Naive thymus-derived CD4-positive, alpha-beta T cell (primary cell): ENCODE measurements at places on chromosomes 5 and 9. TPM values are rescaled to one million over a fixed set of nuclear protein-coding genes. Genes with fewer than 3 reads are reported as not detected.

Gene STKLD1
- 1.5 TPM for total RNA-seq

Gene GFI1B
- 0.21 TPM for total RNA-seq

Gene LRRC14B
- total RNA-seq, result not detected

Gene FSTL4
- total RNA-seq, result not detected

Gene HTR4
- not detected for total RNA-seq

- H3K27me3 ChIP-seq, result no peaks in the 10 kb centered on the region
- H3K4me1 ChIP-seq, result no peaks in the 10 kb centered on the region
- H3K27ac ChIP-seq, result no peak overlapping the region
- H3K36me3 ChIP-seq, result no peaks in the 10 kb centered on the region
- DNase-seq, result no peak
Observed at GRCh38 chr9:61665330-61665751, 475.5 kb downstream of the SPATA31A7 start.

DNA sequence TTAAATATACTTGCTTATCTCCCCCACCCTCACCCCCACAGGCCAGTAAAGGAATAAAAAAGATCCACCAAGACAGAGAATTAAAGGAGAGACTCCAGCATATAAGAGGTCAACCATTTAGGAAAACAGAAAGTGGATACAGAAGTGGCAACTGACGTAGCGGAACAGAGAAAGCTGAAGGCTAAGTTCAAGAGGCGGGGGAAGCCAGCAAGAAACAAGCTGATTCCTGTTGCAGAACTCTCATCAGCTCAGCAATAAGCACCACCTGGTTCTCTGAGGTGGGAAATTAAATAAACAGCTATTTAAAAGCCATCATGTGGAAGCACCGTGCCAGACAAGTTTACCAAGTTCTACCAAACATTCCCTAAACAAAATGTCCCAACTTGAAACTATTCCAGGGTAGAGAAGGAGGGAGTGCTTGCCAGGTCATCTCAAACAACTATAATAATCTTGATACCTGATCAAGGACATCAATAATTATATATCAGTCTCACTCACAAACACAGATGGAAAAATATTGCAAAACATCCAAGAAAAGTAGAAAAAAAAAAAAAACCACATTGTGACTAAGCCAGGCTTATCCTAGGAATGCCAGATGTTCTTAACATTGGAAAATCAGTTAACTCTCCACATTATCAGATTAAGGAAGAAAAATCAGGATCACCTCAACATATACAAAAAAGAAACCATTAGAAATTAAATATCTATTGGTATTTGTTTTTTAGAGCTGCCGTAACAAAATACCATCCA lies 7.3 kb upstream of the ARL15 start:
- DNase-seq, result no peak
- no peaks in the 10 kb centered on the region for H3K36me3 ChIP-seq
- H3K4me1 ChIP-seq, result no peaks in the 10 kb centered on the region
- no peak overlapping the region for H3K4me3 ChIP-seq
- no peaks in the 10 kb centered on the region for H3K27me3 ChIP-seq

DNA sequence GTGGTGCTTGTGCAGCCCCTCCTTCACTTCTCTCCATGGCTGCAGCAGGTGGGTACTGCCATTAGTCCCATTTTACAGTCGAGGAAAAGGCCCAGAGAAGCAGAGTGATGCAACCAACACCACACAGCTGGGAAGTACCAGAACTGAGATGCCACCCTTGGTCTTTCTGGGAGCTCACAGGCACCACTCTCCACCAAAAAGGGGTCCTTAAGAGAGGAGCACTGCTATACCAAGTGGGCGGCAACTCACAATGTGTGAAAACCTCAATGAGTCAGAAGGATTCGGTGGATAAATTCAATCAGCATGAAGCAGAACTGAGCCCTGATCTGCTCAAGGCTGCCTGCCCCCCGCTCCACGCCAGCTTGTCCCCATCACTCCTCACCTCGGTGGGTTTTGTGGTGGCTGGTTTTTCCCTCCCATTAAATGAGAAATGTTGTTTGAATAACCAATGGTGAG lies 213.7 kb downstream of the FSTL4 start:
- no peak for DNase-seq
- H3K36me3 ChIP-seq, result no peaks in the 10 kb centered on the region
- H3K27me3 ChIP-seq, result no peaks in the 10 kb centered on the region
- H3K27ac ChIP-seq, result no peak overlapping the region
- H3K4me3 ChIP-seq, result no peak overlapping the region
- H3K4me1 ChIP-seq, result no peaks in the 10 kb centered on the region

DNA sequence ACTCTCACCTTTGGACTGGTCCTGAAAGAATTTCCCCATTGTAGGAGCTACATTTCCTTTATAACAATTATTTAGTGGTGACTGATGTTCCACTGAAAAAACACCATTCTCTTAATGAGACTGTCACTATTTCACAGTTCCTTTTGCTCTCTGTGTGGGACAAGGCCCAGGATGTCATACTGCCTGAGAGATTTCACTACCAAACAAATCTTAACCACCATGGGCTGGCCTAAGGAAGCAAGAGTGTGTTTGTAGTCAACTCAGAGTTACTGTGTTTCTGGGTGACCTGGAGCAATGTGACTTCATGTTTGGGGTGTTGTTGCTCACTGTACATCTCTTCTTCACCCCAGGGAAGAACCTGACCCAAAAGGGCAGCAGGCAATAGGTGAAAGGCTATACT lies 50.1 kb upstream of the ZNF608 start:
- DNase-seq, result no peak
- no peak overlapping the region for H3K4me3 ChIP-seq
- H3K27ac ChIP-seq, result no peak overlapping the region
- no peaks in the 10 kb centered on the region for H3K4me1 ChIP-seq
- H3K27me3 ChIP-seq, result no peaks in the 10 kb centered on the region

- no peaks in the 10 kb centered on the region for H3K36me3 ChIP-seq
- H3K27me3 ChIP-seq, result no peaks in the 10 kb centered on the region
- H3K4me3 ChIP-seq, result no peak overlapping the region
Observed at GRCh38 chr5:1850324-1851154, 32.2 kb downstream of the IRX4 start.

GRCh38 chr5:88063813-88064212 lies 204.8 kb downstream of the TMEM161B start:
- no peak for DNase-seq
- no peaks in the 10 kb centered on the region for H3K4me1 ChIP-seq
- no peaks in the 10 kb centered on the region for H3K27me3 ChIP-seq
- no peak overlapping the region for H3K27ac ChIP-seq

- H3K4me1 ChIP-seq, result no peaks in the 10 kb centered on the region
- DNase-seq, result no peak
- H3K27me3 ChIP-seq, result no peaks in the 10 kb centered on the region
Observed at GRCh38 chr5:54159893-54160195, 150.5 kb downstream of the ARL15 start.

GRCh38 chr9:98998441-98999151 lies 54.9 kb downstream of the COL15A1 start:
- no peak overlapping the region for H3K27ac ChIP-seq
- no peak overlapping the region for H3K4me3 ChIP-seq
- DNase-seq, result peak; percentile 30
- no peaks in the 10 kb centered on the region for H3K36me3 ChIP-seq
- H3K4me1 ChIP-seq, result peaks cover 14% of the 10 kb centered on the region
- H3K27me3 ChIP-seq, result no peaks in the 10 kb centered on the region

DNA sequence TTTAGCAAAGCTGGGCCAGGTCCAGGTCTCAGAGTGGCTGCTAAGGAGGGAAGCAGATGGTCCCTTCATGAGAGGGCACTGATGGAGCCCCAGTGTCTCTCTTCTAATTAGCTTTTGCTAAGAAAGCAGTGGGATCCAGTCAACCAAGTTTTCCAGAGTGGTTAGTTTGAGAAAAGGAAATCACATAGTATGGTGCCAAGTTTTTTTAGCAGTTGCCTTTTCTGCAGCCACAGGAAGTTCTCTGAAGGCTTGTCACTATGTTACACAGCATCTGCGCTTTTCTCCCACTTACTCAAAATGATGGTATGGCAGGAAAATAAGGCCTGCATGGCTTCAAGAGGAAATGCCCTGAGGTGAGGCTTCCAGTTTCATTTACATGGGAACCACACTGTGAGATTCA lies 331.5 kb upstream of the ZNF462 start:
- H3K27ac ChIP-seq, result no peak overlapping the region
- no peaks in the 10 kb centered on the region for H3K4me1 ChIP-seq
- H3K4me3 ChIP-seq, result no peak overlapping the region
- H3K27me3 ChIP-seq, result no peaks in the 10 kb centered on the region

DNA sequence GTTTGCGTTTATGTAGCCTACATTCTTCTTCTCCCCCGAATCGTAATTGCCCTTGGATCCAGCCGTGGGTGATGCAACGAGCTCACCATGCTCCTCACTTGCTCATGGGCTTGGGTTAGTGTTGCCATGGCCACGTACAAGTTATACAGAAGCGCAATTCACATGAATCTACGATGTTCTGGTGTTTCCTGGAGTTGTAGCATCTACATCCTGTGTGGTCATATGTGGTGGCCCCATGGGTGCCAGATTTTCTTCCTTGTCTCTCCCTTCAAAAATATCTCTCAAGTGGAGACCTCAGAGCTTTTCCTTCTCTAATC lies 115.3 kb downstream of the TLE4 start:
- no peak overlapping the region for H3K4me3 ChIP-seq
- H3K27me3 ChIP-seq, result no peaks in the 10 kb centered on the region
- no peak overlapping the region for H3K27ac ChIP-seq
- DNase-seq, result peak; percentile 44

DNA sequence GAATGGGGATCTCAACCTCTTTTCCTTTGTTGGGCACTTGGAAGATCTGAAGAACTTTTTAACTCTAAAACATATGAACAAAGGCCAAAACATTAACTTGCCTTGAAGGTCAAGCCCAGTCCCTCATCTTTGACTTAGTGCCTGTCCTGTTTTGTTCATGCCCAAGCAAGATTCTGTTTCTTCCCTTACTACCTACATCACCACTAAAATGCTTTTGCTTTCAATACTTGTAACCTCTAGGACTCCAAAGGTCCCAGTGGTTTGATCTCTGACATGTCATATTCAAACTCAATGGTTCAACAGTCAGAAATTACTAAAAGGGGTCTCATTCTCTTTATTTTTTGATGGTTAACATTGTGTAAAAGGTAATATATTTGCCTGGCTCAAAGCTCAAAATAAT lies 24.0 kb downstream of the GLRX start:
- no peak overlapping the region for H3K4me3 ChIP-seq
- DNase-seq, result no peak
- H3K27me3 ChIP-seq, result no peaks in the 10 kb centered on the region
- no peaks in the 10 kb centered on the region for H3K4me1 ChIP-seq

- H3K27me3 ChIP-seq, result no peaks in the 10 kb centered on the region
- H3K4me3 ChIP-seq, result no peak overlapping the region
- H3K4me1 ChIP-seq, result no peaks in the 10 kb centered on the region
- no peaks in the 10 kb centered on the region for H3K36me3 ChIP-seq
- no peak for DNase-seq
Observed at GRCh38 chr5:68070591-68071281, 144.8 kb upstream of the PIK3R1 start.

DNA sequence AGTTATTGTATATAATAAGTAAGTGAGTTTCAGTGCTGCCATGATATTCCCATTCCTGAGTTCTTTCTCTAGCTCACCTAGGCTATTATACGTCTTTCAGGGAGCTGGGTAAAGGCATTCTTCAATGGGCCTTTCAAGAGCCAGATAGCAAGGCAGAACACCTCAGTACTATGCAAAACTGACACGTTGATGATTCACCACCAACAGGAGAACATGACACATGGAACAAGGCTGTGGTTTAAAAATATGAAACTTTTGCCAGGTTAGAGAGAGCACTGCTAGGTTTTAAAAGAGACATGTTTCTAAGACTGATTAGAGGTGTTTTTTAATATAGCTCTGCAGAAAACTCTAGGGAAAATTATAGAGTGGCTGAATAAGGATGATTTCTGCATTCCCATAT lies 95.9 kb downstream of the UGCG start:
- no peaks in the 10 kb centered on the region for H3K36me3 ChIP-seq
- H3K4me3 ChIP-seq, result no peak overlapping the region
- no peak overlapping the region for H3K27ac ChIP-seq
- no peak for DNase-seq
- no peaks in the 10 kb centered on the region for H3K27me3 ChIP-seq

DNA sequence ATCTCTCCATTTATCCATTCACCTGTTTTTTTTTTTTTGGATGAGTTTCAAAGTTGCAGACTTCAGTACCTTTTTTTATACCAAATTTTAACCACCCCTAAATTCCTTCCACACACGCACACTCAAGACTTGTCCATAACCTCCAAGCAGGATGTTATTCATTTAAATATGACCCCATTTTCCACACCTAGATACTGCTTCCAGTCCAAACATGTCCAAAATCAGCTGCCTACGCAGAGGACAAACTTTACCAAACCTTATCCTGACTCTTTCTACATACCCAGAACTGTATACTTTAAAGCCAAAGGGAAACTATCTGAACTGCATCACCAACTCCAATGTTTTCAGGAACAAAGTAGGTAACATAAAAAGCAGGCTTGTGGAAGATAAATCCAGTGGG lies 36.0 kb upstream of the FYB1 start:
- H3K27me3 ChIP-seq, result no peaks in the 10 kb centered on the region
- H3K4me1 ChIP-seq, result no peaks in the 10 kb centered on the region
- no peak for DNase-seq
- peaks cover 5% of the 10 kb centered on the region for H3K36me3 ChIP-seq
- no peak overlapping the region for H3K4me3 ChIP-seq

DNA sequence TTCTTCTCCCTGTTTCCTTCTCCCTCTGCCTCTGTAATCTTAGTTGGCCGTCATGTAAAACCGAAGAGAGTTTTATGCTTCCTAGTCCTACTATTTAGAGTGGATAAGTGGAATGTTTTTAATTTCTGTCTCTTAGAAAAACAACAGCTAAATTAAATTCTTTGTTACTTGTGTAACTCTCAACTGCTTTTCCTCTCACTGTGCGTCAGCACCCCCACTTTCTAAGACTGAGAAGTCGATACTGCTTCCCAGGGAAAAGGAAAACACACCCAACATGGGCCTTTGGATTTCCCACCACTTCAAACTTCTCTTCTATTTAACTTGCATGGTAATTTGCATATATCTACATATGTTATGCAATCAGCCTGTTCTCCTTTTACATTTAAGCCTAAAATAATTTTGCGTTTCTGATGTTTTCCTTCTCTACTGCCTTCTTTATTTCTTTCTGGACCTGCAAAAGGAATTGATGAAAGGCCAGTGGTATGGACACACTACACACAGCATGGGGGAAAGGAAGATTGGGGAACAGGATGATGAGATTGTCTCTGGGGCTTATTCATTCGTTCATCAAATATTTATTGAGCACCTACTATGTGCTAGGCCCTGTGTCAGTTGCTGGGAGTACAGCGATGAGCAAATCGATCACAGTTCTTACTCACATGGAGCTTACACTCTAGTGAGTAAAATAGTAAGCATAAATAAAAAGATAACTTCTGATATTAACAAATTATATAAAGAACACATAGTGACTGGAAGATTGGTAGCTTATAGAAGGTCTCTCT lies 52.5 kb upstream of the CTNNA1 start:
- no peaks in the 10 kb centered on the region for H3K4me1 ChIP-seq
- no peak overlapping the region for H3K27ac ChIP-seq
- H3K4me3 ChIP-seq, result no peak overlapping the region
- no peaks in the 10 kb centered on the region for H3K36me3 ChIP-seq
- DNase-seq, result no peak
- no peaks in the 10 kb centered on the region for H3K27me3 ChIP-seq

GRCh38 chr5:177112589-177113220 lies 20.9 kb upstream of the NSD1 start:
- no peak overlapping the region for H3K4me3 ChIP-seq
- no peak overlapping the region for H3K27ac ChIP-seq
- H3K36me3 ChIP-seq, result no peaks in the 10 kb centered on the region
- no peak for DNase-seq
